EH (cell line): ENCODE measurements at places on chromosomes 5 and 9.
A peak's percentile ranks its signal among the peaks of the same experiment; 100 is the strongest.

GRCh38 chr9:77965445-77966123, 66.0 kb downstream of the GNAQ start:
- DNase-seq, result no peak

DNA sequence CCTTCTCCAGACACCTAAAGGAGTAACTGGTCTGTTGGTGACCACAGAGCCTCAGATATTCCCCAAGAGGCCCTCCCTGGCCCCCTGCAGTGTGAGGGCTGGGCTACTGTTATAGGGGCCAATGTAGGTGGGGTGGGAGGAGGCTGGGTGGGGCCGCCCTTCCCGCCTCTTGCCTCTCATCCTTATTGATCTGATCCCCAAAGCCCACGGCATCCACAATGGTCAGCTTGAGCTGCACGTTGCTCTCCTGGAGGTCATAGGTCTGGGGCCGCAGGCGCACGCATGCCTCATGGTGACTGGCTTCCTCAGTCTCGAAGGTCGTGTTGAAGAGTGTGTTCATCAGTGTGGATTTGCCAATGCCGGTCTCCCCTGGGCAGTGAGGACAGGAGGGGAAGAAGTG, 13.0 kb downstream of the SEPTIN8 start:
- no peak for DNase-seq

DNA sequence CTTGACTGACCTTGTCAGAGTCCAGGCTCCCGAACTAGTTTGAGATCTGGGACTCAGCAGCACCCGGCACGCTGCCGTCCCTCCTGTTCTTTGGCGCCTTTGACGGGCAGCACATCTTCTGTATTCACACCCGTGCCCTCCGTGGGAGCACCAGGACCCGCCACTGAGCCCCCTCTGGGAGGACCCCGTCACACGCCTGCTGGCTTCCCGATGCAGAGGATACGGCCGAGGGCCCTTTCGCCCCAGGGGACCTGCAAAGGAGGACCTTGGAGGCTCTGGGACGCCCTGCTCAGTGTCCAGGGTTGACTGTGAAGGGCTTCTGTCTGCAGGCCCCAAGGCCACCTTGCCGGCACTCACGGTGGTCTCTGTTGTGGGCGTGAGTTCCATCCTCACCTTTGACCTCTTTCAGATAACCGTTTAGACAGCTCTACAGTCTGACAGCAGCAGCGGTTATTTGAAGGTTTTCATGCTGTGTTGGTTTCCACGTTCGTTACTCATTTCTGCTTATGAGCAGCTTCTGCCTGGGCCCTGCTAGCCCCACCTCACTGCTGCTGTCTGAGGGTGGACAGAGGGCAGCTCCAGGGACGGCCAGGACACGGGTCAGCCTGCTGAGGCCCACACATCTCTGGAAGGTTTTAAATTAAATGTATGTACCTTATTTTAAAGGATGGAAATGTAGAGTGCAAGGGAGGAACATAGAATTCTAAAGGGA, 12.6 kb upstream of the EXOC3 start:
- no peak for DNase-seq

- DNase-seq, result no peak
Measured at GRCh38 chr5:2001300-2001699, 118.6 kb upstream of the IRX4 start.

DNA sequence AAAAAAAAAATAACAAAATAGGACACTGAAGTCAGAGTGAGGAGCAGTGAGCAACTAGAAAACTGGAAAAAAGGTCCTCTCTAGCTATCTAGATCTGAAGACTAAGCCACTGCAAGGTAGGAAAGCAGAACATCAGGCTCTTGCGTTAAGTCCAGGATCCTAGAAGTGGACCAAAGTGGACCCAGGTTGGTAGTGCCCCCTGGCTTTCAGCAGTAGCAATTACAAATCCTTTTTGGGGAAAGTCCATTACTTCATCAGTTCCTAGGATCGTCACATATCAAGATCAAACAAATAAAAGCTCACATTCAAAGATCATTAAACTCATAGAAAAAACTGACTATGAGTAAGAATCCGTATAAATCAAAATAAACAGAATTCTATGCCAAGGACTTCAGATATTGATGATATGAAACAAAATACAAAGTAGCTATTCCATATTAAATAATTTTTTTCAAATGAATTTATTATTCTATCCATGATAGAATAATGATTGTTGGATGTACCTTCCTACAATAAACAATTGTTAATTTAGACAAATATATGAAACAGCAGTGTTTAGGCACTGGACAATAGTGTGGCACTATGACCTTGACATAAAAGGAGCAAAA, 6.5 kb upstream of the RICTOR start:
- DNase-seq, result peak; percentile 68

DNA sequence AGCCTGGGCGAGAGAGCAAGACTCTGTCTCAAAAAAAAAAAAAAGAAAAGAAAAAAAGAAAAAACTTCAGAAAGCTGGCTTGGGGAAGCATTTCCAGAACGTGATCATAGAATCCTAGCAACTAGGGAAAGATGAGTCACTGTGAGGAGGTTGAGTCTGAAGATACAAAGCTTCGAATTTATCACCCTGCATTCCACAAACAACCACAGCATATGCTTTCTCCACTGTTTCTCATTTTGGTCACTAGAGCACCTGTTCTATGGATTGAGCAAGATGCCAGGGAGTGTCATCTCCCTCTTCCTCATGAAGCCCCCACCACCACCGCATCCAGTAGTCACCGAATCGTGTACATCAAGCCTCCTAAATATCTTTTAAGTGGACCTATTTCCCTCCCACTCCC, 37.9 kb downstream of the SEMA5A start:
- peak; percentile 84 for DNase-seq

DNA sequence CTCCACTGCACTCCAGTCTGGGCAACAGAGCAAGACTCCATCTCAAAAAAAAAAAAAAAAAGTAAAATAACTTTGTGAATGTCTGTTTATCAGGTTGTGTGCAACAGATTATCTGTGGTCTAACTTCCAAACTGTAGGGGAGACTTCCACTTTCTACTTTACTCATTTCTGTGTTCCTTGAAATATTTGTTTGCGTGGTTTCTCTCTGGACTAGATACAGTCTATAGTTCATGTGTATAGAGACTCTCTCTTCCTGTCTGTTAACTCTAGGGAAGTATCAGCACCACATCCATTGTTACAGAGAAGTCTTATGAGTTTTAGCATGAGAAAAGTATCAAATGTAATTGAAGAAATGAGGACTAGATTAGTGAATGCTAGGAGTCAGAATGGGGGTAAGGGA, 168.3 kb downstream of the LPAR1 start:
- DNase-seq, result no peak

DNA sequence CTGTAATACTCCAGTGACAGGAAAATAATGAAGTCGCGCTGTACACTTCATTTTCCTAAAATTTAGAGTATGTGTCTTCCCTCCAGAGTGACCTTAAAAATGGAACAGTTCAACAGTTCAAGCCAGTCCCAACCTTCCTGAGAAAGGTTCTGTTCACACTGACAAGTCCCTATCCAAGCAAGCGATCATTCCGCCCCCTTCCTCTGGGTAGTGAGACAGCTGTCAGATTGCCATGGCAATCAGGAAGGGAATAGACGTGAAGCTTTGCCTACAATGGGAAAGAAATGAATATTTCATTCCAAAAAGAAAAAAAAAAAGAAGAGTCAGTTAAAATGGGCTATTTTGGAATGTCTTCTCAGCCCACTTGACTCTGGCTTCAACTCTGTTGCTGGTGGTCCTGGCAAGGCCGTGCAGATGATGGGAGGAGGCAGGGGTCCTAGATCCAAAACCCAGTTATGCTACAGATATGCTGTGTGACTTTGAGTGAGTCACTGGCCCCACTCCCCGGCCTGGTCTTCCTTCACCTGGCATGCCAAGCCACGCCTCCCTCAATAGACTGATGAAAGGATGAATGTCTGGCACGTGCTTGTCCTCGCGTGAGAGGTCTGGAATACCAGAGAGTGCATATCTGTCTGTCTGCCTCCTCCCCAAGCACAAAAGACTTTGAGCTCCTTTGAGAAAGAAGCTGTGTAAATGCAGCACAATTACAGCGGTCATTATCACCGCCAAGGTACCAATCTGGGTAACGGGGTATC, 165.8 kb upstream of the WWC1 start:
- DNase-seq, result no peak

- DNase-seq, result peak; percentile 56
Measured at GRCh38 chr9:125977223-125977622, 230.1 kb downstream of the PBX3 start.
